Neural cell (in vitro differentiated cells): ENCODE measurements at places on chromosomes 11 and 22. TPM values are rescaled to one million over a fixed set of nuclear protein-coding genes. Genes with fewer than 3 reads are reported as not detected.

The SEPTIN5 gene
- polyA plus RNA-seq: 166 and 170 TPM in 2 replicates

The ADORA2A gene
- polyA plus RNA-seq: 2.9 and 6.7 TPM in 2 replicates

The GDPD4 gene
- not detected in 2 replicates for polyA plus RNA-seq

The HSPB2 gene
- not detected in 2 replicates for polyA plus RNA-seq

The PLEKHB1 gene
- polyA plus RNA-seq: 0.25 and 0.40 TPM in 2 replicates

The IGSF22 gene
- polyA plus RNA-seq: 0.68 and 0.90 TPM in 2 replicates

The CLMP gene
- 0.14 TPM in 1 of 2 replicates, not detected in the other for polyA plus RNA-seq

The C22orf15 gene
- polyA plus RNA-seq: not detected in 2 replicates

The OMP gene
- not detected in 2 replicates for polyA plus RNA-seq

The OSBPL5 gene
- polyA plus RNA-seq: 49.1 and 82.5 TPM in 2 replicates

The C11orf97 gene
- polyA plus RNA-seq: 0.47 TPM in 1 of 2 replicates, not detected in the other

The RAB39A gene
- 1.9 and 3.1 TPM in 2 replicates for polyA plus RNA-seq

The TMPRSS5 gene
- polyA plus RNA-seq: 1.3 and 2.6 TPM in 2 replicates

The TTC36 gene
- polyA plus RNA-seq: 1.3 and 4.3 TPM in 2 replicates

The IFT27 gene
- 92.3 and 111 TPM in 2 replicates for polyA plus RNA-seq

The OR52A1 gene
- not detected in 2 replicates for polyA plus RNA-seq

The TPBGL gene
- not detected in 2 replicates for polyA plus RNA-seq

The OR6T1 gene
- not detected in 2 replicates for polyA plus RNA-seq

The ZNF214 gene
- 6.9 and 7.6 TPM in 2 replicates for polyA plus RNA-seq

The CYB5R3 gene
- polyA plus RNA-seq: 17.2 and 20.2 TPM in 2 replicates

The IGLL1 gene
- polyA plus RNA-seq: not detected in 2 replicates

The C11orf21 gene
- not detected in 2 replicates for polyA plus RNA-seq

The SMTNL1 gene
- not detected in 2 replicates for polyA plus RNA-seq

The MAPK11 gene
- polyA plus RNA-seq: 36.3 and 55.0 TPM in 2 replicates

The SLC22A12 gene
- not detected in 2 replicates for polyA plus RNA-seq

The TMEM191C gene
- 68.3 and 81.8 TPM in 2 replicates for polyA plus RNA-seq

The PANX1 gene
- 48.0 and 58.8 TPM in 2 replicates for polyA plus RNA-seq

The CADM1 gene
- polyA plus RNA-seq: 89.0 and 92.1 TPM in 2 replicates

The TRPC6 gene
- polyA plus RNA-seq: 0.11 and 0.30 TPM in 2 replicates

The SERHL2 gene
- polyA plus RNA-seq: 0.80 and 0.99 TPM in 2 replicates

The SERPING1 gene
- polyA plus RNA-seq: 0.22 TPM in 1 of 2 replicates, not detected in the other

The CCDC188 gene
- polyA plus RNA-seq: not detected in 2 replicates
